Stimulated activated CD4-positive, alpha-beta T cell treated with anti-CD3 and anti-CD28 coated beads, Interleukin-1b, Interleukin-23, amount 100 ng/mL, for 48 hours (primary cell): ENCODE measurements at places on chromosomes 3 and 15.
A peak's percentile ranks its signal among the peaks of the same experiment; 100 is the strongest.

DNA sequence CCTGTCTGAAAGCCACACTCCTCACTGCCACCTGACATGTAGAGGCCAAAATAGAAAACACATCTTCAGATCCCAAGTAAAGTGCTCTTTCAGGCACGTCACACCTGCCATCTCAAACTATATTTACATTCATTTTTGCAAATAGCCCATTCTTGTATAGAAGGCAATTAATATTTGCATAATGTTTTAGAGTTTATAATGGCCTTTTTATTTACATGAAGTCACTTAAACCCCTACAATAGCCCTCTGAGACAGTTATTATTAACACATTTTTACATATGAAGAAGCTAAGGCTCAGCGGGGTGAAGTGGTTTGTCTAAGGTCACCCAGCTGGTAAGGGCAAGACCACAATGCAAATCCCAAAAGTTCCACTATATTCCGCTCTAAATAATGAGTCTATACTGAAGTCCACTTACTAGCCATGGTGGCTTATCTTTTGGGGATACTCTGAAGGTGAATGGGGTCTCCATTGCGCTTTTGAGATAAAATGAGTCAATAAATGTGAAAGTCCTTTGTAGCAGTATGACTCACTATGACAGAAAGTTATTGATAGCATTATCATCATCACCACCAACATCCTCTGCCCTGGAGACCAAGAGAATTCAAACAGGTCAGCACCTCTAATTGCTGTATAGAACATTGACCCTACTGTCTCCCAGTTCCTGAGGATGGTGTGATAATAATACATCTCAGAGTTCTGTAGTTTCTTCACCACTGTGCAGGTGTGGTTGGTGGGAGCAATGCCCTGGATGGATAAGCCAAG lies 155.9 kb upstream of the BCL6 start:
- DNase-seq, result no peak

DNA sequence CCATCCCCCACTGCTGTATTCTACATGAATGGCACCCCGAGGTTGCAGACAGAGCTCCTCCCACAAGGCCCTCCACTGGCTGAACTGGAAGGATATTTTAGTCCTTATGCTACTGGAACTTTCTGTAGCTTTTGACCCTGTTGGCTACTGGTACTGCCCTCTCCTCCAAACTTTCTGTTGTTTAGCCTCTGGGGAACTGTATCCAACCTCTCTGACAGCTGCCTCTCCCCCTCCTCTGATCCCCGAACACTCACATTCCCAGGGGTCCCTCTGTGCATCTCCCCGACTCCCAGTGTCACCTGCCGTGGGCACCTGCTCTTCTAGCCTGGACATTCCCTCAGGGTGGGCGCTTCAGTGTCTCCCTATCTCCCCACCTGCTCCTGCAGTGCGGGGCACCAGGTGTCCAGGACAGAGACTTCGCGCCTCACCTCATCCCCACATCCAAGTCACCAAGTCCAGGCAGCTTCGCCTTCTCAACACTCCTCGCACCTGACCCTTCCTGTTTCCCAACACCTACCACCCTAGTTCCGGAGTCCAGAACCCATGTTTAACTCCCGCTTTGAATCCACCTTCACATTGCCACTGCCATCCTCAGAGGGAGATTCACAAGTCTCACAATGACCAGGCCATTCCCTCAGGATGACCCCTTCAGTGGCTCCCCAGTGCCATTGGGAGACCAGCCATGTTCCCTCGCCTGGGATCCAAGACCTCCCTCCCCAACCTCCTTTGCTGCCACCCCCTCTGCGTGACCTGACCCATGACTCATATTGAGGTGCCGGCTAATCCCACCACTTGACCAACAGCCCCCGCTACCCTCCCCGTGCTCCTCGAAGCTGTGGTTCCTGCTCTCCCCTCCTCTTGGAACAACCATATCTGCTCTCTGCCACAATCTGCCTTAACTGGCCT lies 34.2 kb downstream of the BDH1 start:
- no peak for DNase-seq

- no peak for DNase-seq
Observed at GRCh38 chr3:65995030-65995429, 43.7 kb downstream of the MAGI1 start.

DNA sequence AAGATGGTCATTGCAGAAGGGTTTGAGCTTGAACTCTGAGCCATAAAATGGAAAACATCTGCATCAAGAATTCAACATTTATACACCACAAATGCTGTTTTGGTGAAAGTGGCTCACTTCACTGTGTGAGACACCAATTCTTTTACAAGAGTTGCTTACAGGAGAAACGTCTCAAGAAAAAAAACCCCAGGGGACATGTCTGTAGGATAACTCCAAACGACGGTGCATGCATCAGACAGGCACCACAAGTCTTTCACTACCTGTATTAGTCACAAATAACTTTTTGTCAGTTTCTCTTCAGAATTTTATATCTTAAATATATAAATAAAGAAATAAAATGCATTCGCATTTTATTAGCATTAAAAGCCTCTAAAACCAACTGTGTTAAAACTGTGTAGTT lies 164.3 kb downstream of the EFHB start:
- DNase-seq, result no peak

GRCh38 chr3:158731938-158732855 lies at the start of gene RARRES1:
Gene RARRES1, minus strand, starts transcription at chr3:158732457. Its CDS starts 42 bp downstream, at chr3:158732415.
- peak; percentile 50 for DNase-seq

- no peak for DNase-seq
Observed at GRCh38 chr3:51673181-51673801, 2.2 kb downstream of the TEX264 start.

DNA sequence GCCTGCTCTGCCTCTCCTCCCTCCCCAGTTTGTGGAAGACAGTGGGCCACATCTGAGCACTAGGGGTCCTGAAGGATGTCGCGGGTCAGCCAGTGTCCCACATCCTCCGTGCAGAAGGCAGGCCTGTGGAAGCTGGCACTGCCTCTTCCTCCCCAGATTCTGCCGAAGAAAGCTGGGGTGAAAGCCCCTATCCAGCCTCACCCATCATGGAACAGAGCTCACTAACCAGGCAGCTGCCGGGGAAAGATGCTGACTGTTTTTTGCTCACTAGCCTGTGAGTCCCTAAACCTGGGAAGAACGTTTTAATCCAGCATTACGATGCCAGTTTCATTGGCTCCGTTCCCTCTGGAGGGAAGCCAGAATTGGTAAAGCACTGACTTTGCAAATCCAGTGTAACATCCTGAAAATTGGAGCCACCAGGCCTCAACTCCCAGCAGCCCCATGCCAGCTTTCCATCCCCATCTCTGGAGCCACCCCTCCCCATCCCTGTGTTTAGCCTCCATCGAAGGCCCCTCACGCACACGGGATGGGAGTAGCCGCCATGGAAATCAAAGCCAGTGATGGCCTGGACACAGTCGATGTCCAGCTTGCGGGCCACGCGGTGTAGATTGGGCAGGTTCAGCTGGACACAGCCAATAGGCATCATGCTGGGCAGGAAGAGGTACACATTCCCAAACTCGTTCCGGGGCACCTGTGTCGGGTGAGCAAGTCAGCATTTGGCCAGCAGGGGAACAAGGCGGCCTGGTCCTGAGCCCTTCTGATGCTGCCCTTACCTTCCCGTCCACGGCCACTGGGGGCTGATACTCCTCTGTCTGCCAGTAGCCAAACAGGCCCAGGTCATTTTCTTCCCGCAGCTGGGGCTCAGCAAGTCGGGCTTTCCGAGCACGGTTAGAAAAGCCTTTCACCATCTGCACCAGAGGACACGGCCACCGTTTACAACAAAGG lies 23.5 kb downstream of the TMEM43 start:
- no peak for DNase-seq

- no peak for DNase-seq
Observed at GRCh38 chr3:31008994-31009393, 114.5 kb upstream of the GADL1 start.

DNA sequence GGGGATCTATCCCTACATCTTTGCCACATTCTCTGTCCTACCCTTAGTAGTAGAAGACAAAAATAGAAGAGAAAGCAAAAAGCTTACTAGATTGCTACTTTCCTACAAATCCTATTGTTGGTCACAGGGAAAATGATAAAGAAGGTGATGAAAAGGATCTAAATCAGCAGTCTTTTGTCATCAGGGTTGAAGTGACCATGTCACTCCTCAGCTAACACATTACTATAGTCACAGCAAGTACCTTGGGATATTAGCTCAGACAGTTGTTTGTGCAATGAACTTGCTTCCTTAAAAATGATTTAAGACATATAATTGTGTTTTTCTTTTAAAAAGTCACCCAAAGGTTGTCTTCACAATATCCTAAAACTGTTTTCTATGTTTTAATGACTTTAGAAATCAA lies 6.3 kb downstream of the ST3GAL6 start:
- no peak for DNase-seq

DNA sequence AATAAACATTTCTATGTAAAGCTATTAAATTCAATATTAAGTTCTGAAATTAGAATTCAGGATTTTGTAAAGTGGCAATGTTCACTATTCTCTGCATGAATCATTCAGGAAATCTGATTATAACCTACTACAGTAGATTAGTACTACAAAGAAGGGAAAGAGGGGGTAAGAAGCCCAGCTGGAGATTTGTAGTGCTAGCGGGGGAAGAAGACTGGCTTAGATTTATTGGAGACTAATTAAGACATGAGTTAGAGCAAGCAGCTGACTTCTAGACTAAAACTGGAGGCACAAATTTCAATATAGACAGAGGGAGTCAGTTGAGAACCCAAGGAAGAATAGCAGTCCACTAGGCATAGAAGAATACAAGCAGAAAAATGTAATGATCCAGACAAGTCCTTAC lies 55.8 kb upstream of the SETMAR start:
- no peak for DNase-seq

- DNase-seq, result no peak
Observed at GRCh38 chr15:23569151-23569925, 3.9 kb downstream of the MKRN3 start.

DNA sequence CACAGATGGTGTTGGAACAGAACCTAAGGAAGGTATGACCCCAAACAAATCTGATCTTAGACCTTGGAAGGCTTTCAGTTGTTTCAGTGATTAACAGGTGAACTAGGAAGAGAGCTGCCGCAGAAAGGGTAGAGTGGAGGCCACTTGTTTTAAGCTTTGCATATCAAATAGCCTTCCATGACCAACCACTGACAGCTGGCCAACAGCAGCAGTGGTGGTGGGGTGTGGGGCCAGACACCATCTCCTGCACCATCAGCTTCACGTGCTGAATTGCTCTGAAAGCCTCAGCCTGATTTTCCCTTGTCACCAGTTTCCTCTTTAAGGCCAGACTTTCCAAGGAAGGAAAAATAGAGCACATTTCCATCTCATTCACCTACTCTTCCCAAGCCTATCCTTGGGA lies 16.6 kb upstream of the OSBPL11 start:
- no peak for DNase-seq

DNA sequence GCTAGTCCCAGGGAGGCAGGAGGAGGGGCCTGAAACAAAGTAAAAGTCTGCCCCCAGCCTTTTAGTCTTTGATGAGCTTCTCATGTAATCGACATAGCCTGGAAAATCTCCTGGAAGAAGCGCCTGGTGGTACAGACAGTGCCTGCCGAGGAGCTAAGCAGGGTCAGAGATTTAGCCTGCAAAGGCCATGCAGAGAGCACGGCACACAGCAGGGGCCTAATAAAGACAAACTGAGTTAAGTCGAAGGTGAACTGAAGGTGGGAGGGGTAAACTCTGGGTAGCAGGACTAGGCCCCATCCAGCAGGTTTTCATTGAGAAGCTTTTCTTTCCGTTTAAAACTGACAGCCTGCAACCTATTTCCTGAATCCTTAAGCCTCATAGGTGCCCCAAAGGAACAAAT lies 115.5 kb upstream of the ABHD17C start:
- no peak for DNase-seq

- no peak for DNase-seq
Observed at GRCh38 chr3:120780977-120781376, 38.4 kb downstream of the GTF2E1 start.

GRCh38 chr3:126528800-126529541 lies 5.0 kb downstream of the CHST13 start:
- DNase-seq, result no peak

GRCh38 chr15:80600626-80601025 lies 94.5 kb upstream of the ABHD17C start:
- DNase-seq, result no peak

GRCh38 chr15:69703532-69704187 lies 251.0 kb downstream of the RPLP1 start:
- DNase-seq, result no peak

DNA sequence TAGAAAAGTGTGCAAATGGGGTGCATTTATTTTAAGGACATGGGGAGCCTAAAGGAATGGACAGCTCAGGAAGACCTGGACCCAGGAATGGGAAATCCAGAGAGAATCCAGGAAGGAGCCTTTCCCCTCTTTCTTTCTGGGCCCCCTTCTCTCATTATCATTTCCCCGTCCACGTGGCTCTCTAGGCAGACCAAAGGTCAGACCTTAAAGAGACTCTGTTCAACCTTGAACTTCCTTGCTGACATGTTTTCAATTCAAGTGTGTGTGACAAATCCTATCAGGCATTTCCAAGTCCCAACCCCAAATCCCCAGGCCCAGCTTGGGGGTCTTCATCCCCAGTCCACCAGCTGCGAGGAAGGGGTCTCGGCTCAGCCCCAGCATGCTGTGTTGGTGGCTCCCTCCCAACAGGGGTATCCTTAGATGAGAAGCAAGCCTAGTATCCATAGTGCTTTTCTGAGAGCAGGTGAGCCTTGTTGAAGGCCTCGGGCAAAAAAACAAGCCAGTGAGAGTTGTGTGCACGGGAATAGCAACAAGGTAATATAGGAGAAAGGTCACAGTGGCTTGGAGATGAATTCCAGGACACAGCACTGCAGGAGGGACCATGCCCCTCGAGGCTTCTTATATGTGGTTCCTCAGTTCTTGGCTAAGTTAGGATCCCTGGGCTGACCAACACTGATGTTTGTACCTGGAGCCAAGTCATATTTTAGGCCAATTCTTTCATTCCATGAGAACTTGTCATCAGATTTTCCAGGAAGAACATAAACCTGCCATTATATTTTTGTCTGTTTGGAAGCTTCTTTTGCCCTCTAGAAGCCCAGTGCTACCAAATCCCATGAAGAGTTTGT lies 130.0 kb downstream of the ASB7 start:
- no peak for DNase-seq

DNA sequence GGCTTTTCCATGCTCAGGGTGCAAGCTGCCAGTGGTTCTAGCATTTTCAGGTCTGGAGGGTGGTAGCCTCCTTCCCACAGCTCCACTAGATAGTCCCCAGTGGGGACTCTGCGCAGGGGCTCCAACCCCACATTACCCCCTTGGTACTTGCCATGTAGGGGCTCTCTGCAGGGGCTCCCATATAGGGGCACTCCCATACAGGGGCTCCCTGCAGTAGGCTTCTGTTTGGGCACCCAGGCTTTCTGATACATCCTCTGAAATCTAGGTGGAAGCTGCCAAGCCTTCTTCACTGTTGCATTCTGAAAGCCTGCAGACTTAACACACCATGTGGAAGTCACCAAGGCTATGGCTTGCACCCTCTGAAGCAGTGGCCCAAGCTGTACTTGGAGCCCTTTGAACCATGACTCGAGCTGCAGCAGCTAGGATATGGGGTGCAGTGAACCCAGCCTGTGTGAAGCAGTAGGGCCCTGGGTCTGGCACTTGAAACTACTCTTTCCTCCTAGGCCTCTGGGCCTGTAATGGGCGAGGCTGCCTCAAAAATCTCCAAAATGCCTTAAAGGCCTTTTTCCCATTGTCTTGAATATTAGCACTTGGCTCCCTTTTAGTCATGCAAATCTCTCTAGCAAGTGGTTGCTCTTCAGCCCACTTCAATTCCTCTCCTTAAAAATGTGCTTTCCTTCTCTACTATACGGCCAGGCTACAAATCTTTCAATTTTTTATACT lies 96.4 kb downstream of the TPRA1 start:
- DNase-seq, result no peak

- DNase-seq, result no peak
Observed at GRCh38 chr3:129040039-129040336, 20.6 kb upstream of the GP9 start.

- peak; percentile 7 for DNase-seq
Observed at GRCh38 chr3:43583481-43583880, 38.3 kb downstream of the ANO10 start.
